ENCODE measurements at places on chromosomes 5 and 9. TPM values are rescaled to one million over a fixed set of nuclear protein-coding genes. Genes with fewer than 3 reads are reported as not detected.

OTP gene
- total RNA-seq, result not detected

GRCh38 chr5:160693831-160694465 is 158.1 kb downstream of the ATP10B start:
- no peak for DNase-seq

DNA sequence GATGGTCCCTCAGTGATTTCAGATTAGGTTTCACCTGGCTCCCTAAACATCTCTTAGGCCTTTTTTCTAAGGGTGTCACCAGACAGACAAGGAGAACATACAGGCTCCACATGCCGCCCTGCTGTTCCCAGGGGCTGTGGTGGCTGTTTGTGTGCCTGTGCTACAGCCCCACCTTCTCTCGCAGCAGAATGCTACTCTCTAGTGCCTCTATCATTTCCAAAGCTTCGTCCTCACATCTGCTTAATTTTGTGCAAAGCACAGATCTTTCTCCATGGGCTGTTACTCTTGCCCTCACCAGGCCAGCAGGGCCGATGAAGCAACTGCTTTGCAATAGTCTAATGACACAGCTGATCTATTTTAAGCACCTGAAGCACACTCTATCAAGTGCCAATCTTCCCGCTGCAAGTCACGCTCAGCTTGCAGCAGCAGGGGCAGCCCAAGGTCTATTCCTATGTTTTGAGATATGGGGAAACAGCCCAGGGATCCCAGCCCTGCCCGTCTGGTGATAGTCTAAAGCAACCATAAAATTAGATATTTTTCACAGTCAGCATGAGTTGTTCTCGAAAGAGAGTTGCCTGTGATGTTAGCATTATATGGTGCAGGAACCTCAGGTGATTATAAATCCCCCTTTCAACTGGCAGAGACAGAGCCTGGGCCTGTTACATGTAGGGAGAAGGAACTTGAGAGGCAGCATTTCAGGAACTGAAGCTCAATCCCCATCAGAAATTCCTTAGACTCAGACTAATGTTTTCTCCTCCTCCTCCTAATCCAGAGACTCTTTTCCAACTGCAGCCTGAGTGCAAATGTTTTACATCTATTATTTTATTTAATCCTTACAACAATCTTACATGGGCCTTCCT is 12.7 kb downstream of the ABLIM3 start:
- no peak for DNase-seq

DNA sequence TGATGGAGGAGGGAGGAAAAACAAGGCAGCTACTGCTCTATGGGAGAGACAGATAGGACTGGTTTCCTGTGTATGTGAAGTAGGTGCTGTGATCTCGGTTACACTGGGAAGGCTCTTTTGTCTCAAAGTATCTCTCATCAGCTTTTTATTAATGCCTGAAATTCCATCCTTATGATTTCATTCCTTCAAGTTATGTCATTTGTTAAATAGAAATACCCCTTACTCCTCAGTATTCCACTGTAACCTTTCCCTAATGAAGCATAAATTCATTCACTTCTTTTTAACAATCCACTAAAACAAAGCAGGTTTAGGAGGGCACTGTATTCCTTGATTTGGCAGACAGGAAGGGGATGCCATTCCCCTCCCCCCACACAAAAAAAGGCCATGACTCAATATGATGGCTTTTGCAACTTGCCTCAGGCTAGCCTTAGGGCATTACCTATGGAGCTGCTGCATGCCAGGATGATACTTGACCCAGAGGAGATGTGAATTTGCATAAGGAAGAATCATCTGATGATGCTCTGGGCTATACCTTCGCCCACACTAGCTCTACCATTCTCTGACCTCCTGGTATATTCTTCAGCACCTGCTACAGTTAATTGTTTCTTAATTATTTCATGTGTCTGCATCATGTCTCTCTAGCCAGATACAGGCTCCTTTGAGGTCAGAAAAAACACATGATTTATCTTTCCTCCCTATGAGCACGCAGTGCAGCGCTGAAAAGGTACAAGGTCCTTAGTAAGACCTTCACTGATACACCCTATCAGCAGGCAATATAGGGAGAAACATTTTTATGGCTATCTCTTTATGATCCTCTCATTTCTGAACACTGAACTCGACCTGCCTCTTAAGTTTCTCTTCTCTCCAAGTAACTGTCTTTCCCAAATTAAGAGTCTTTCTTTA is 26.3 kb downstream of the NR3C1 start:
- no peak for DNase-seq

DNA sequence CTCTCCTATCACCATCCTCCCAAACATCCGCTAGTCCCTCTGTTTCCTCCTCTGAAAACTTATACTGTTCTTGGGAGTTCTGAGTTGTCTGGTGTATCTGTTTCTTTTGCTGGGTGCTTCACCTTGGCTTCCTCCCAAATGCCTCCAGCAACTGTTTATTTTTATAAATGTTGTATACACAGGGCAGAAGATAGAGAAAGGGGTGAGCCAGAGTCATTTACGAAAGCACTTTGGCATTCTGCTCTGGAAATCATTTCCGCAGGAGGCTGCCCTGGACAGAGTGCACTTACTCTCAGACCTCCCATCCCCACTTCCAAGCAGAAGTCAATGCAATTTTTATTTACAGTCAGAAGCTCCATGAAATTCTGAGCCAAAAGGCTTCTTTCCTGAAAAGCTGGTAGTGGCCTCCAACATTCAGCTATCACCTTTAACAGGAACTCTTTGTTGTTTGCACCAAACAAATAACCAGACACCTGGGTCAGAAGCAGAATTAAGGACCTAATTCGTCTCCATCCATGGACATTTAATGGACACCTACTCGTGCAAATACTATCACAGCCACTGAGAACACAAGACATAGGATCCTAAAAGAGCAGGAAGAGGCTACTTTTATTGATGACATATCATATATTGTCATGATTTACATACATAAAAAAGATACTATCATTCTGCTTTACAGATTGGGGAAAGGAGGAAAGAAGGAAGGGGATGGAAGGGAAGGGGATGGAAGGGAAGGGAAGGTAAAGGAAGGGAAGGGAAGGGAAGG is 229.5 kb upstream of the PAPPA start:
- no peak for DNase-seq

GRCh38 chr5:137113161-137113560 is 386.0 kb downstream of the SPOCK1 start:
- no peak for DNase-seq

GRCh38 chr5:143338658-143339366 is 64.7 kb downstream of the NR3C1 start:
- DNase-seq, result no peak

- DNase-seq, result no peak
These were observed 957.8 kb upstream of the CTNND2 start for GRCh38 chr5:12861886-12862654.

DNA sequence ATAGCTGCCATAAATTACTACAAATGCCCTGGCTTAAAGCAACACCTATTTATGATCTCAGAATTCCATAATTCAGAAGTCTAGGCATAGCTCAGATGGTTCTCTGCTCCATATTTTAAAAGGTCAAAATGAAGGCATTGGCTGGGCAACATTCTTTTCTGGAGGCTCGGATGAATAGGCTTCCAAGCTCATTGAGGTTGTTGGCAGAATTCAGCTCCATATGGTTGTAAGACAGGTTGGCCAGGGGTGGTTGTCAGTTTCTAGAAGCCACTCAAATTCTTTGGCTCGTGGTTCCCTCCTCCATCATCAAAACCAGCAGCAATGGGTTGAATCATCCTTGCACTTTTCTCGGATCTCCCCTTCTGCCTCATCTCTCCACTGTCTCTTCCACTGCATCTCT is 49.4 kb downstream of the TGFBR1 start:
- DNase-seq, result no peak

GRCh38 chr9:112810696-112811490 is 60.3 kb downstream of the SNX30 start:
- peak; percentile 81 for DNase-seq

GRCh38 chr9:134922932-134923240 is 5.2 kb upstream of the FCN1 start:
- no peak for DNase-seq

DNA sequence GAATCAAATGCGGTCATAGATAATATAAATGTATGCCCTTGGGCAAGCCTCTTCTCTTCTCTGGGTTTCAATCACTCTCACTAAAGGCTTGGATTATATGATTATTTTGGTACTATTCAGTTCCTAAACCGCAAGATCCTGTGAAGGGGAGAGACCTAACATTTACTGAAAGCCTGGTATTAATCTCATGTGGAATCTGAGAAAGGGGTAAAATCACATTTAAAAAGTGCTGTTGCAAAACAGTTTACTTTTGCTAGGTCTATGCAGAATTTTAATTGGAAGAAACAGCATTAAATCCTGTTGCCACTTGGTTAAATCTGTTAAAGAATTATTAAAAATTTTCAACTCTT is 50.7 kb downstream of the SLC44A1 start:
- no peak for DNase-seq

GRCh38 chr9:32955655-32956478 is 45.6 kb downstream of the APTX start:
- DNase-seq, result no peak

NFIB gene
- 56.9 TPM for total RNA-seq

- no peak for DNase-seq
These were observed 31.1 kb downstream of the C5orf22 start for GRCh38 chr5:31563216-31563615.

DNA sequence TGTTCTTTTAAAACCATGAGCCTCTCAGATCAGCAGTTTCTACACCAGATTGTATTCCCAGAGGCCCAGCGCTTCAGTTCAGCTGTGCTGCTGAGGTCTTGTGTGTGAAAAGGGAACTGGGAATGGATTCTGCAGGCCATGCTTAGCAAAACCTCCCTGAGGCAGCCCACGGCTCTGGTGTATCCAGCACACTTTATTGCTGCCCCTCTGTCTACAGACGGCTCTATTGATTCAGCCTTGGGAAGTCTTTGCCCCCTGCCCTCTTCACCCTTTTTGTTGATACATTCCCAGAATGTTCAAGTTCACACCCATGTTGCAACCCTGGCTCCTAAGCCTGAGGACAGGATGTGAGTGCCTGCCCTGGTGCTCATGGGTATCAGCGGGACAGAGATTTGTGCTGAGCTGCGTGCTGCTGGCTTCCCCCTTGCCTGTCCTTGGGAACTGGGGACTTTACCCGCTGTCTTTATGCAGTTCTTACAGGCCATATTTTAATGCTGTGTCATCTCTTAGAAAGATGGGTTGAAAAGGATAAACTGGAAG is 37.3 kb downstream of the ARHGAP26 start:
- no peak for DNase-seq

DNA sequence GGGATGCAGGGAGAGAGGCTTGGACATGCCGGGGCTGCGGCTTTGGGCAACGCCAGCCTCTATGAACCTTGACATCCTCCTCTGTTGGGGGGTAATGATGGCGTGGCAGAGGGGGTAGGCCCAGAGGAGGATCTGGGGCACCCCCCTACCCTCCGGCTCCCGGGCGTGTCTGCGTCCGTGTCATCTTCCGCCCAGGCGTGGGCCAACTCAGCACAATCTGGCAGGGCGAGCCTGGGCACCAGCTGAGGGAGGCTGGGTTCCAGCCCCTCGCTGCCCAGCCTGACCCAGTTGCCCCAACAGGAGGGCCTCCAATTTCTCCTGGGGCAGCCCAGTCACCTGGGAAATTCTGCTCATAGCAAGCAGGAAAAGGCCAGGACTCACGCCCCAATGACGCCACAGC is 62.9 kb upstream of the IL17B start:
- no peak for DNase-seq

- no peak for DNase-seq
These were observed 369.1 kb downstream of the NDUFS4 start for GRCh38 chr5:53929570-53929969.

- DNase-seq, result no peak
These were observed 259.8 kb downstream of the NDUFS4 start for GRCh38 chr5:53820119-53820801.

- peak; percentile 89 for DNase-seq
These were observed 24.1 kb upstream of the PCSK5 start for GRCh38 chr9:75866273-75866871.

DNA sequence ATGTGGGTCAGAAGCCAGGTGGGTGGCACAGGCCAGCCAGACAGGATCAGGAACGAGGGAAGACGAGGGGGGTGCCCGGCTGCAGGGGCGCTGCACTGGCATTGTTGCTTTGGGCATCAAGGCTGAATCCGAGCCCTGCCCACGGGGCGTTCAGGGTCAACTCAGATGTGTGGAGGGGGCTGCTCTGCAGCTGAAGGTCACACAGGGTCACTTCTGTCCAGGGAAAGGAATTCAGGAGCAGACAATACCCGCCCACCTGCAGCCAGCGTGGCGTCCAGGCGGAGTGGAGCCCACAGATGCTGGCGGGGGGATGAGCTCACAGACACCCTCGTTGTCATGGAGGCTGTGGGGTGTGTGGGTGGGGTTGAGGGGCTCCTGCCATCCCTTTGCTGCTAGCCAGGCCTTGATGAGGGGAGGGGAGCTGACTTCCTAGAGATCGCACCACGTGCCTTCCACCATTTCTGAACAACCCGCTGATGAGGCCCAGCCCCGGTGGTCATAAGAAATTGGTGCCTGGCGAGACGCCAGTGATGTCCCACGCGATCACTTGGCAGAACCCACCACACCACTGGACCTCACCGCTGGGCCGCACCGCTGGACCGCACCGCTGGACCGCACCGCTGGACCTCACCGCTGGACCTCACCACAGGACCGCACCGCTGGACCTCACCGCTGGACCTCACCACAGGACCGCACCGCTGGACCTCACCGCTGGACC is 31.2 kb downstream of the MRPL36 start:
- DNase-seq, result no peak

DNA sequence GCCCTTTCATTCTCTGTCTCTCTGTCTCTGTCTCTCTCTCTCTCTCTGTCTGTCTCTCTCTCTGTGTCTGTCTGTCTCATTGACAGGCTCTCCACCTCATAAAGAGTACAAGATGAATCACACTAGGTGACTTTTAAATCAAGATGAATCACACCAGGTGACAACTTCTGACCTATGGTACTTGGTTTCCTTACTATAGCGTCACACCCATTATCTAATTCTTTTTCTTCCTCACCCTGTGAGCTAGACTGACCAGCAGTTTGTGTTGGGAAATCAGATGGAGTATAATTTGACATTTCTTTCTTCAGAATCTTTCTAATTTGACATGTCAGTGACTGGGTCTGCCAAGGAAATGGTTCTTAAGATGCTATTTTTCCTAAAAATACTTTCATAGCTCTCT is 232.9 kb downstream of the ARRDC3 start:
- no peak for DNase-seq

DNA sequence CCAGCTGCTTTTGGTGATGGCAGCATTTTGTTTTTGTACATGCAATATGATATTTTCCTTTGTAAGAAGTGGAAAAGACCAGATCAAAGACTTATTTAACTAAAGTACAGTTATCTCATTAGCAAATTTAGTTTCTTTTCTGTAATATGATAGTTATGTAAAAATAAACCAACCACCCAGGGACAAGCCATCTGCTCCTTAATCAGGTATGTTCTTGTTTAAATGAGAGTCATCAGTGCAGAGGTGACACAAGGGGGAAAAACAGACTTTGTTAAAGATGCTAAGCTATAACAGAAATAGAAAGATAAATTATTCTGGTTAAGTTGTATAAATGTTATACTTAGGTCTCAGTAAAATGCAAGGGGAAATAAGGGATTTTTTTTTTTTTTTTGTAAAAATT is 805.7 kb upstream of the SEMA6A start:
- DNase-seq, result no peak

- DNase-seq, result no peak
These were observed 95.0 kb upstream of the PCSK1 start for GRCh38 chr5:96527768-96528661.

- no peak for DNase-seq
These were observed 2.1 kb upstream of the ANXA1 start for GRCh38 chr9:73149371-73150067.

Measured in esophagus muscularis mucosa (tissue), 4 donors.